Lung microvascular endothelial cell (primary cell): ENCODE measurements at places on chromosomes 2 and 18. TPM values are rescaled to one million over a fixed set of nuclear protein-coding genes. Genes with fewer than 3 reads are reported as not detected.

GRCh38 chr18:3885209-3885792 lies 435.3 kb downstream of the TGIF1 start:
- no peak for DNase-seq

GRCh38 chr2:69007603-69008002 lies 5.4 kb upstream of the ANTXR1 start:
- peak; percentile 42 for DNase-seq

- DNase-seq, result peak; percentile 46
These were observed 114.5 kb downstream of the RNF144A start for GRCh38 chr2:7031547-7032245.

DNA sequence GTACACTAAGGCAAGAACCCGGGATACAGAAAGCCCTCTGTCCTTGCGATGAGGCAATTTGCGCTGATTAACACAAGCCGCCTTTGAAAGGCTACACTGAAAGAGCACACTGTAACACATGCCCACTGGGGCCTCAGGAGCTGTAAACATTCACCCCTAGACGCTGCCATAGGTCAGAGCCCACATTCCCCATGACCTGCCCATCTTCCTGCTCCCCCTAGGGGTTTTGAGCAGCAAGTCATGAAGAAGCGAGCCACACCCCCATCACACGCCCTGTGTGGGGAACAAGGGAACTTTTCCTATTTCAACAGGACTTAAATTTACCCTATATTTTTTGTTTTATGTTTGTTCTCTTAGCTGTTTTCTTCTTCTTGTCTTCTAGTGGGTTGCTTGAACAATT lies 47.8 kb upstream of the SLC4A10 start:
- no peak for DNase-seq

- peak; percentile 51 for DNase-seq
These were observed 121.0 kb upstream of the XPO1 start for GRCh38 chr2:61658841-61659780.

- DNase-seq, result no peak
These were observed 3.0 kb upstream of the FOSL2 start for GRCh38 chr2:28389399-28390240.

ASB18 gene
- not detected in 2 replicates for total RNA-seq

NEU2 gene
- not detected in 2 replicates for total RNA-seq

DTNB gene
- total RNA-seq, result 3.7 and 4.2 TPM in 2 replicates

CTNNA2 gene
- not detected in 2 replicates for total RNA-seq

CHRNA1 gene
- 0.40 and 1.1 TPM in 2 replicates for total RNA-seq
